ENCODE measurements at places on chromosomes 16 and 17.

GRCh38 chr16:17166095-17166494, 304.7 kb downstream of the XYLT1 start:
- DNase-seq, result no peak

DNA sequence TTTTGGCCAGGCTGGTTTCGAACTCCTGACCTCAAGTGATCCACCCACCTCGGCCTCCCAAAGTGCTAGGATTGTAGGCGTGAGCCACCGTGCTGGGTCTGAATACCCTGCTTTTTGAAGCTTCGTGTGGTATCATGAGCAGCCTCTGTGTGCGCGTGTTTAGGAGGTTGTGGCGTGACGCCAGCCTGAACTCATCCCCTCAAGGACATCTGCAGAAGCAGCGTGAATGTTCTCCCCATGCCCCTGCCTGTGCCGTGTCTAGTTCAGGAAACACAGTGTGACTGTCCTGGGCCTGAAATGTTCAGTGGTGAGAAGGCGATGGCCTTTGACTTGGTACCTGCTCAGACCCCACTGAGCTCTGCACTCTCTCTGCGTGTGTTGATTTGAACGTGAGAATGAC, 35.6 kb downstream of the RNF213 start:
- DNase-seq, result no peak

DNA sequence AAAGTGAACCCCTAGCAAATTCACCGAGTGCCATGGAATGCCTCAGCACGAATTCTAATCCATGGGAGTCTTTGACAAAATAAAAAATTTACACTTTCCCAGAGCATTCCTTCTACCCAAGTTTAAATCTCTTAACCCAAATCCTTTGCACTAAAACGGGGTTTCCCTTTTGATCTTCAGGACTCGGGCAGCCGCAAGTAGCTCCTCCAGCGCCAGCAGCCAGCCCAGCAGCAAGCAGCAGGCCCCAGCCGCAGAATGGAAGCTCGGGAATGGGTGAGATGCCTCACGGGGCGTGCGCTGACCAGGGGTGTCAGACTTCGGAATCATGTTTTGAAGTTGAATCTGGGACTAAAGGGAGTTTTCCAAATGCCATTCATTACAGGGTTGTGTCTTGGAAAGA, 42.4 kb downstream of the RPA1 start:
- DNase-seq, result no peak

- DNase-seq, result no peak
Measured at GRCh38 chr17:44233582-44233981, 14.1 kb upstream of the UBTF start.

- DNase-seq, result peak; percentile 30
Measured at GRCh38 chr17:80969030-80969673, 22.5 kb upstream of the CHMP6 start.

GRCh38 chr16:11354407-11354732, 9.1 kb downstream of the RMI2 start:
- no peak for DNase-seq

- DNase-seq, result no peak
Measured at GRCh38 chr16:29000019-29000418, 15.2 kb downstream of the LAT start.

DNA sequence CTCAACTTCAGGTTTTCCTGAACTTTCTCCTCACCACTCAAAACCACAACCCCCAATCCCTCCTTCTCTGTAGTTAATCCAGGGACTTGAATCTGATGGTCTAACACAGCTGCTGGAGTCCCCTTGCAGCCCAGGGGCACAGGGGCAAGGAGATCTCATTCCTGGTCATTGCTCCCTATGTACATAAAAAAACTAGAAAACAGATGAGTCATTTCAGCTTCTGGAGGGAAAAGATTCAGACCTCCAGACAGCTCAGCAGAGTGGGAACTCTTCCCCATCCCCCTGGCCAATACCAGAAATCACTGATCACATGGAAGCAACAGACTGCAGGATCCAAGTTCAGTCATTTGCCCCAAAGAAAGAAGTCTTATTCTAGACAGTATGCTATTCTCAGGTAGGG, 62.1 kb downstream of the DYNLRB2 start:
- DNase-seq, result no peak

GRCh38 chr17:3722716-3723115, 987 bp upstream of the HASPIN start:
- DNase-seq, result no peak

- no peak for DNase-seq
Measured at GRCh38 chr16:89953671-89954406, 5.3 kb downstream of the DEF8 start.

DNA sequence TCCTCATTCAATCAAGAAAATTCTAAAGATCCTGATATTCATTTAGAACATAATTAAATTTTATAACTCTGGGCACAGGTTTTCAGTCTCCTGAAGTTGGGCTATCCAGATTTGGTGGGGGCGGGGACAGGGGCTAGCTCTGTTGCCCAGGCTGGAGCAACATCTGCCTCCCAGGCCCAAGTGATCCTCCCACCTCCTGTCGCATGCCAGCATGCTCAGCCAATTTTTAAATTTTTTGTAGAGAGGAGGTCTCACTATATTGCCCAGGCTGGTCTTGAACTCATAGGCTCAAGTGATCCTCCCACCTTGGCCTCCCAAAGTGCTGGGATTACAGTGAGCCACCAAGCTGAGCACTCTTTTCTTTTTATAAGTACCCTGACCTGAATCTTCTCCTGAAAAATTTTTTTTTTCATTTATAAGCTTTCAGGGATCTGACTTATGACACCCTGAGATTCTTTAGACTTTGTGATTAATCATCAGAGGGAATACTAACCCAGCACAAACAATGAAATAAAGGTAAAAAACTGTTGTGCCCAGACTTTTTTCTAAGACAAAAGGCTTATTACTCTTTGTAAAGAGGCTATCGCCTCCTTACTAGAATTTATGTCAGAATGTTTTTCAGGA, 62.6 kb downstream of the TUBD1 start:
- DNase-seq, result no peak

DNA sequence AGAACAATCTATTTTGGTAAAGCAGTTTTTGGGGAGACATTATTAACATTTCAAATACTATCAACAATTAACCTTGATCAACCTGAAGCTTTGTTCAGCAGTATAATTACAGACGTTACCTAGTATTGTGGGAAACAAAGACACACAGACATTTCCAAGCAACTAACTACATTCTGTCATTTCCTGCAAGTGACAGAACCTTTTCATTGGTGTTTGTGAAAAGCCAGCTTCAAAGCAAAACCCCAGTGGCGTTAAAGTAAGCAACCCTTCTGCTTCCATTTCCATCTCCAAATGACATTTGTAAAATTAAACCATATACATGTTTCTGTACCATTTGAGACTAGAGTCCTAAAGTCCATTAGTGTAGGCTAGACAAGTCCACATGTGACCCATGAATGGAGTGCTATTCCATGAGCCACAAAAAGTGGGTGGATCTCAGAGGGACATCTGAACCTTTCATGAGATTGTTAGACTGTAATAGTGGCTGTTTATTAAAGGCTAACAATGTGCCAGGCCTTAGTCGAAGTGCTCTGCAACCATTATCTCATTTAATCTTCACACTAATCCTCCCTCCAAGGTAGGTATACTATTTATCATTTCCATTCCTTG, 101.2 kb downstream of the SSH2 start:
- DNase-seq, result no peak

DNA sequence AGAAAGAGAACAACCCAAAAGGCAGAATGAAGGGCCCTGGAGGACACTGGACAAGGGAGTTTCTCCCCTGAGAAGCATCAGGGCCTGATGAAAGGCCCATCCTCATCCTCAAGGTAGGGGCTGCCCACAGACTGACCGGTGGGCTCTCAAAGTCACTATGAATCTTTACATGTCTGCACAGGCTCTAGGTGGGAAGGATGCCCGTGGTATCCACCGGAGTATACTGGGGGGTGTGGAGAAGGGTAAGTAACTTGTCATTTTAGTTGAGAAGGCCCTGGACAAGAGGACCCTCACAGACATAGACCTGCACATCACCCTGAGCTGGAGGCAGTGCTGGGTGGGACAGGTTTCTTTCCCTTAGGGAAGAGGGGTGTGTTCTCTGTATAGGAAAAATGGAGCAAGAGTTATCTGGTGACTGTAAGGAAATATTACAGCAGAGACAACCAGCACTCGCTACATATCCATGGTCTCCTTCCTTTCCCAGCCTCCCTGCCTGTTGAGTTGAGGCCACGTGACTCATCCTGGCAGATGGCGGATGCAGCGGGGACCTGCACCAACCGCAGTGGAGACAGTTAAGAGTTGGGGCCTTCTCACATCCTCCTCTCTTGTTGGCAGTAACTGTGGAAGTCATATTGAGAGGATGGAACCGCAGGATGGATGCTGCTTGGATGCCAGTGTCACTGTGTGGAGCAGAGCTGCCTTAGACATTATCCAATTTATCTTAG, 45.6 kb upstream of the KCNJ12 start:
- no peak for DNase-seq

DNA sequence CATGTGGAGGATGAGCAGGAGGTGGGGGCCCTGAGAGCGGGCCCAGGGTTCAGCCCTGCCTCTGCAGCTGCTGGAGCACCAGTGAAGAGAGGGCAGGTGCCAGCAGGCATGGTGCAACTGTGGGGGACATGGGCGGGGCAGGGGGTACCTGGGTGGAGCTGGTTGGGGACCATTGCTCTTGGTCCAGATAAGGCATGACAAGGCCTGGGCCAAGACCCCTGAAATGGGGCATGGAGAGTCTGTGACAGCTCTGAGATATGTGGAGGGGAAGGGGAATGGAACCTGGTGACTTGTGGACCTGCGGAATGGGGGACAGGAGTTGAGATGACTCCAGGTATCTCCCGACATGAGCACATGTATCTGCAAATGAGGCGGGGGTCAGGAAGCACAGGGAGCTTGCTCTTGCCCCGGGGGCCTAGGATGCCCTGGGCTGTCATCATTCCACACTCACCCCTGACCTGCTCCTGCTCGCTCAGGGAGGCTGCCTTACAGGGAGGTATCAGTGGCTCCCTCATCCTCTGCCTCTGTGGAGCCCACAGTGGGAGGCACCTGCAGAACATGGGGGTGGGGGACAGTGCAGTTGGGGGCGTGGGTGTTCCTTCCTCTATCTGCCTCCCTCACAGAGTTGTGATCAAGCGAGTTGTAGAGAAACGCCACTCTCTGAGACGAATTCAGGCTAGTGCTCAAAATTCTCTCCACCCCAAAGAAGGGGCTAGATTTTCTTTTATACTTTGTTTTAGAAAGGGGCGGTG, 40.2 kb downstream of the TMEM235 start:
- DNase-seq, result peak; percentile 4

GRCh38 chr17:68353111-68353521, 61.8 kb downstream of the ARSG start:
- DNase-seq, result no peak

DNA sequence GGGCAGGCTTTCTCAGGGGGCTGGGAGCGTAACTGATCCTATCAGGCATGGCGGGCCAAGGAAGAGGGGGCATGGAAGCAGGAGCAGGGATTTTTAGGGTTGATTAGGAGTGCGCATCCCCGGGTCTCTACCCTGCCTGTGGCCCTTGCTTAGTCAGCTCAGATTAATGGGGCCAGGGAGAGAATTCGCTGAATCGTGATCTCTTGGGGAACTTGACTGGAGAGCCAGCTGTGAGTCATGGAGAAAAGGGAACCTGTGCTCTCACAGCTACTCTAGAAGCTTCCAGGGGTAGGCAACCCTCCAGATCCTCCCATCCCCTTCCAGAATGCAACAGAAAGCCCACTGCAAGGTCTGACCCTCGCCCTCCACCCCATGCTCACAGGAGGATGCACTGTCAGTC, 3.6 kb downstream of the FOXN1 start:
- DNase-seq, result no peak

DNA sequence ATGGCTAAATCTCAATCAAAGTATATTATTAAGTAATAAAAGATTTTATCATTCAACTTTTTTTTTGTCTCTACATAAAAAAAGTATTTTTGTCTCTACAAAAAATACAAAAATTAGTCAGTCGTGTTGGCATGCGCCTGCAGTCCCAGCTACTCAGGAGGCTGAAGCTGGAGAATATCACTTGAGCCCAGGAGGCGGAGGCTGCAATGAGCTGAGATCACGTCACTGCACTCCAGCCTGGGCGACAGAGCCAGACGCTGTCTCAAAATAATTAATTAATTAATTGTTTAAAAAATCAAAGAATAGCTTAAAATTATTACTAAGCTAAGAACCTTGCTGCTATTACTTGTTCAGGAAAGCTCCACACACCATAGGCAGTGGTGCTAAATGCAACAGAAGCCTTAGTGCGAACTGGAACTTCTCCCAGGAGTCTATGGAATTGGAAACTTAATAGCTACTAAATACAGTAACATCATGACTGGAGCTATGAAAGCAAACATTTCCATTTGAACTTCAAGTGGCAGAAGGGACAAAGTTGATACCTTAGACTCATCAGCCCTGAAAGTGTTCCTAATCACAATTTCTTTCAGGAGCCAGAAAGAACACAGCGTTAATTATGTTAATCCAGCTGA, 22.6 kb downstream of the ADCY9 start:
- no peak for DNase-seq

DNA sequence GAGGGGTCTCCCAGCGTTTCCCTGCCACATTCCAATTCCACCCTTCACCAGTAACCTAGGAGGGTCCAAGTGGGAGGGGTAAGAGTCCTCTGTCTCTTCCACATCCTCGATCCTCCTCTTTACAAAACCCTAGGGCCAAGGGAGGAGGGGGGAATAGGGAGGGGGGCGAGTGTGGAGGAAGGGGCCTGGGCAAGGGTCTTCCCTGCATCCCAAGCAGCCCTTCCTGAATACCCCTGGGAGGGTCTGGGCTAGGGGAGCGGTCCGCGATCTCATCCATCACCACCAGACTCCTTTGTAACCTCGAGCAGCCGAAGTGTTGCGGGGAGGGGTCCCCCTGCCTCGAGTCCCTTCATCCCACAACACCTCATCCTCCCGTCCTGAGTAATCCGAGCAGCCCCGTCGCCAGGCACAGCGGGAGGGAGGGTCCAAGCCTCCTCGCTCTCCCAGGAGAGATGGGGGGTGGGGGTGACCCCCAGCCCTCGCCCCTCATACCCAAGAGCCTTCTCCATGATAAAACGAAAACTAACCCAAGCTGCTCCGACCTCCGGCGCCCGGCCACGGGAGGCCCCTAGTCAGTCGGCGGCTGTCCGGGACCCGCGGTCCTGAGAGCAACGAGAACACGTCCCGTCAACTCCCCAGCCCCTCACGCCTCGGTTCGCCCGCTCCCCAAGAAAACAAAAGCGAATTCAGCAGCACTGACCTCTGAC, 502 bp downstream of the SMPD3 start:
- DNase-seq, result no peak

- no peak for DNase-seq
Measured at GRCh38 chr17:917391-917811, 62.2 kb downstream of the NXN start.

DNA sequence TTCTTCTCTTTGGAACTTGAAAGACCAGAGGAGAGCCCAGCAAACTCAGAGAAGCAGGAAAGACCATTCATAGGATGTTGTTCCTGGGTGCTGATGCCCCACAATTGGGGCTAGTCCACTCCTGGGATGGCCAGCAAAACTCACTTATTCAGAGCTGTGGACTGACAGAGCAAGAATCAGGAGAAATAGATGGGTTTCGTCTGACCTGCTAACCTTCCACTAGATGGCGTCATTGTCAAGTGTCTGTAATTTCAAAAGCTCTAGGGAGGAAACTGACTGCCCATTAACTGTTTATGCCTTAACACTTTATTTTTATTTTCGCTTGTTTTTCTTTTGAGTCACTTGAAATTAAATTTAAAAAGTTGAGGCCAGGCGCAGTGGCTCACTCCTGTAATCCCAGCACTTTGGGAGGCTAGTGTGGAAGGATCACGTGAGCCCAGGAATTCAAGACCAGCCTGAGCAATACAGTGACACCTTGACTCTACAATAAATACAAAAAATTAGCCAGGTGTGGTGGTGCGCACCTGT, 28.7 kb upstream of the MILR1 start:
- DNase-seq, result peak; percentile 86
